ENCODE measurements at places on chromosomes 1 and 21.

DNA sequence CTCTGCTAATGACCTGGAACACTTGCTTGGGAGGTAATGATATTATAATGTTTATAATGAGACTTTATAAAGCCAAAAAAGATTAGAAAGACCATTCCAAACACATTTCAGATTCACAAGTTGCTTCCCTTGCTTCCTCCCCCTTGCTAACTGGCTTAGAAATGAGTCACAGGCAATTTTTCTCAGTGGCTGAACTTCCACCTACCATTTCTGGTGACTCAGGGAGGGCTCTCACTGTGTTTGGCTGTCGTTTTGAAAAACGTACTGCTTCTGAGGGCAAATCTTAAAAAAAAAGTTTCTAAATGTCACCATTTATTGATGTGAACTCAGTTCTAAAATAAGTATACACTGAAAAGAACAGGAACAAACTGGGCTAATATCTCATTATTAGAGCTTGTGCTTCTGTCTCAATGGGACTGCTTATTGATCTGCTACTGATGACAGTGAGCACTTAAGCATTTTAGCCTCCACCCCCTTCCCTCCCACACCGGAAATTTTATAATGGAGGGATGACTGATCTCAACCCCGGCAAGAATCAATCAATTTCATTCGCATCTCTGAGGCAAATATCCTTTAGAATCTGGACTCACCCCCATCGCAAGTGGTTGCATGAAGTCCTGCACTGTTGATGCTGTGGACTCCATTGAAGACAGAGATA is 278.3 kb downstream of the KCTD3 start:
- H3K4me1 ChIP-seq, result no peaks in the 10 kb centered on the region
- H3K27me3 ChIP-seq, result no peaks in the 10 kb centered on the region
- no peak for DNase-seq

GRCh38 chr1:164671966-164672571 is 113.1 kb downstream of the PBX1 start:
- H3K4me3 ChIP-seq, result no peak overlapping the region
- no peaks in the 10 kb centered on the region for H3K27me3 ChIP-seq
- no peak overlapping the region for H3K27ac ChIP-seq
- no peaks in the 10 kb centered on the region for H3K4me1 ChIP-seq
- no peak for DNase-seq

DNA sequence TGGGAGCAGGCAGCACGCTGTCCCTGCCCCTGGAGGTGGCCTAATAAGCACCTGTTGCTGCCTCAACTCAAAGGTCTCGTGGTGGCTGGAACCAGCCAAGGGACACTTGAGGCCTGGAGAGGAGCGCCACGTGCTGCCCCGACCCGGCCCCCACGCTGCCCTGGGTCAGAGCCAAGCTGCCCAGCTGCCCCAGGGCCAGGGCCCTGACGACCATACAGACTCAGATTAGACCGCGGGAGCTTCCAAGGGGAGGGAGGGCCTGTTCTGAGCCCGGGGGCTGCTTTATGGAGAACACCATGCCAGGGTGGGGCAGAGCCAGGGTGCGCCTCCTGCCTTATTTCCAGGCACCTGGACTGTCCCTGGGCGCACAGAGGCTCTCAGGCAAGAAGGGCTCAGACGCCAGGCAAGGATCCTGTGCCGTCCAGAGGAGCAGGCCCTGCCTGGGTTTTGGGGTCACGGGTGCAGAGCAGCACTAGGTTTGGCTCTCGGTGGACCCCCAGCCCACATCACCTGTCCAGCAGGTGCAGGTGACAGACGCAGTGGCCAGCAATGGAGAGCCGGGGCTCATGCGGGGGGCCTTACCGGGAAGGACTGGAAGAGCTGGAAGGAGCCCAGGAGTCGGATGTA is 18.6 kb downstream of the KRTAP10-1 start:
- no peaks in the 10 kb centered on the region for H3K4me1 ChIP-seq
- no peak overlapping the region for H3K4me3 ChIP-seq
- no peaks in the 10 kb centered on the region for H3K27me3 ChIP-seq

GRCh38 chr1:150150133-150151021 is 661 bp downstream of the PLEKHO1 start:
- H3K36me3 ChIP-seq, result peaks cover 23% of the 10 kb centered on the region
- peak overlapping the region; percentile 89 for H3K27ac ChIP-seq
- peak overlapping the region; percentile 83 for H3K4me3 ChIP-seq
- peaks cover 1% of the 10 kb centered on the region for H3K27me3 ChIP-seq

- no peaks in the 10 kb centered on the region for H3K36me3 ChIP-seq
- no peaks in the 10 kb centered on the region for H3K27me3 ChIP-seq
- no peak for DNase-seq
Observed at GRCh38 chr21:45439901-45440461, 35.0 kb downstream of the COL18A1 start.

DNA sequence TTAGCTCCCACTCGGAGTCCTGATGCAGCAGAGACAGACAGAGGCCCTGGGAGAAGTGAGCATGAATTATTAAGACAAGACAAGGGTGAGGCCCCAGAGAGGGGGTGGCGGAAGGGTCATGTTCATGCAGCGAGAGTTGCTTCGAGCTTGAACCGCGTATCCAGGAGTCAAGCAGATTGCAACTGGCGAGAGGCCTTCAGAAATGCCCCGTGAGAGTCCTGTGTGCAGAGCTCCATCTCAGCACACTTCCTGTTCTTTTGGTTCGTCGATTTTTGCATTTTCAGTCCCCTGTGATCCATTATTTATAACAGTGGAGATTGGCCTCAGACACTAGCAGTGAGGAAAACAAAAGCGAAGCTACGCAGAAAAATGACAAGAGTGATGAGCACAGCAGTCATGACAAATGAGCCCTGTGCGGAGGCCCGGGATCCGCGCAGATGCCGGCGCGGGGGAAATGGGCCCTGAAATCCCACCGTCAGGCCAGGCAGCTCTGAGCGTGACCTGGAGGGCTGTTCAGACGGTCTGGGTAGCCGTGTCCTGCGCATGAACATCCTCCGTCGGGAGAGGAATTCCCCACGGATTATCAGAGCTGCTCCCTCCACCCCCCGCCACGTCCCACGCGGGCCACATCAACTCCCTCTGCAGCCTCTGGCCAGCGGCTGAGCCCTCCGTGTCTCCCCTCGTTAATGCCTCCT is 15.0 kb downstream of the PDE9A start:
- no peaks in the 10 kb centered on the region for H3K36me3 ChIP-seq
- no peak overlapping the region for H3K27ac ChIP-seq
- peaks cover 2% of the 10 kb centered on the region for H3K4me1 ChIP-seq
- H3K27me3 ChIP-seq, result no peaks in the 10 kb centered on the region
- DNase-seq, result no peak

DNA sequence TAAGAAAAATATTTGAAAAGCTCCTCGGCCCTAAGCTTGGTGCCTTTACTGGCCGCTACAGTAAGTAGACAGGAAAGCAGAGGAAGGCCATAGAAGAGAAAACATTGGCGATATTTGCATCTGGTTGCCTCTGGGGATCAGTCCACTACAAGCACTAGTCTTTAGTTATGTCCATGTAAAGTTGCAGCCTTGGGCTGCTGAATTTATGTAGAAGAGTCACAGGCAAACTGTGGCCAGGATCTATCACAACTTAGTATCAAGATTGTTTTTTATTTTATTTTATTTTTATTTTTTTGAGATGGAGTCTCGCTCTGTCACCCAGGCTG is 228.7 kb upstream of the CAMK1G start:
- H3K4me1 ChIP-seq, result no peaks in the 10 kb centered on the region
- no peak overlapping the region for H3K27ac ChIP-seq
- peaks cover 1% of the 10 kb centered on the region for H3K27me3 ChIP-seq

GRCh38 chr1:87451229-87451920 is 122.7 kb downstream of the LMO4 start:
- H3K4me1 ChIP-seq, result peaks cover 7% of the 10 kb centered on the region
- no peaks in the 10 kb centered on the region for H3K36me3 ChIP-seq
- no peak for DNase-seq
- no peak overlapping the region for H3K27ac ChIP-seq
- no peak overlapping the region for H3K4me3 ChIP-seq

DNA sequence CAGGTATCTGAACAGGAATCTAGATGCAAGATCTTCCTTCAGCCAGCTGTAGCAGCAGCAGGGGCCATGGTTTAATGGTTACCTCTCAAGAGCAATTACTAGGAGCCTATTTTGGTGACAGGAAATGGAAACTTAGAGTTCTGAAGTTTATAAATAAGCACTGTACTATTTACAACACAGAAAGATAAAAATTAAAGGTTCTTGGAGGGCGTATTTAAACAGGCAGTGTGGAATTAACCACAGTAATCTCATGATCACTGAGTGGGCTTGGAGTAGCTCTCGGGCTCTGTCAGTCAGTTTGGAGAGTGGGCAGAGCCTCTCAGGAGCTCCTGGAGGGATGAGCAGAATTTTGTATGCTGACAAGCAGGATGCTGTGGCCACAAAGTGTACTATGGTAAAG is 10.2 kb upstream of the FCRL5 start:
- H3K36me3 ChIP-seq, result no peaks in the 10 kb centered on the region
- no peaks in the 10 kb centered on the region for H3K4me1 ChIP-seq
- H3K27me3 ChIP-seq, result peaks cover 12% of the 10 kb centered on the region
- H3K27ac ChIP-seq, result no peak overlapping the region

- H3K4me1 ChIP-seq, result peaks cover 90% of the 10 kb centered on the region
- peak overlapping the region; percentile 98 for H3K27ac ChIP-seq
- DNase-seq, result no peak
Observed at GRCh38 chr1:8943498-8944405, 1.9 kb upstream of the CA6 start.

GRCh38 chr1:43577655-43578542 is 47.2 kb downstream of the PTPRF start:
- DNase-seq, result no peak
- H3K4me1 ChIP-seq, result peaks cover 6% of the 10 kb centered on the region
- H3K27ac ChIP-seq, result no peak overlapping the region
- no peak overlapping the region for H3K4me3 ChIP-seq

- peak; percentile 35 for DNase-seq
- no peaks in the 10 kb centered on the region for H3K27me3 ChIP-seq
- no peak overlapping the region for H3K27ac ChIP-seq
- peaks cover 9% of the 10 kb centered on the region for H3K4me1 ChIP-seq
- H3K4me3 ChIP-seq, result no peak overlapping the region
- H3K36me3 ChIP-seq, result peaks cover 8% of the 10 kb centered on the region
Observed at GRCh38 chr1:84103197-84103992, 40.7 kb upstream of the PRKACB start.

DNA sequence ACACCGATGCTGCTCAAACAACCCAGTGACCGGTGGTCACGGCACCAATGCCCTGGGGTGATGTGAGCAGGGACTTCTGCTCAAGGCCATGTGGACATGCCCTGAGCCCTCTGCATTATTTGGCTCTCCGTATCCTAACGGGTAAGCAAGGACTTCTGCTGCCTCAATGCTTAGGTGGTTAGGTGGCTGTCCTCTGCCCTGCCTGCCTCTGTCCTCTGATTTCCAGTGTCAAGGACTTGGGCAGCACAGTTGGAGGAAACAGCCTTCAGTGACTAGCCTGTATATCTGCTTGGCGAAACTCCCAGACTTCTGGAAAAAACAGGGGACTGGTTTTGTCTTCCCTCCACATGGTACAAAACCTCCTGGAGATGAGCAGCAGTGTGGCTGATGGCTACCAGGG is 34.5 kb downstream of the DNAJC11 start:
- no peaks in the 10 kb centered on the region for H3K4me1 ChIP-seq
- H3K36me3 ChIP-seq, result peaks cover 28% of the 10 kb centered on the region
- no peak for DNase-seq
- H3K27ac ChIP-seq, result no peak overlapping the region
- no peaks in the 10 kb centered on the region for H3K27me3 ChIP-seq
- H3K4me3 ChIP-seq, result no peak overlapping the region

DNA sequence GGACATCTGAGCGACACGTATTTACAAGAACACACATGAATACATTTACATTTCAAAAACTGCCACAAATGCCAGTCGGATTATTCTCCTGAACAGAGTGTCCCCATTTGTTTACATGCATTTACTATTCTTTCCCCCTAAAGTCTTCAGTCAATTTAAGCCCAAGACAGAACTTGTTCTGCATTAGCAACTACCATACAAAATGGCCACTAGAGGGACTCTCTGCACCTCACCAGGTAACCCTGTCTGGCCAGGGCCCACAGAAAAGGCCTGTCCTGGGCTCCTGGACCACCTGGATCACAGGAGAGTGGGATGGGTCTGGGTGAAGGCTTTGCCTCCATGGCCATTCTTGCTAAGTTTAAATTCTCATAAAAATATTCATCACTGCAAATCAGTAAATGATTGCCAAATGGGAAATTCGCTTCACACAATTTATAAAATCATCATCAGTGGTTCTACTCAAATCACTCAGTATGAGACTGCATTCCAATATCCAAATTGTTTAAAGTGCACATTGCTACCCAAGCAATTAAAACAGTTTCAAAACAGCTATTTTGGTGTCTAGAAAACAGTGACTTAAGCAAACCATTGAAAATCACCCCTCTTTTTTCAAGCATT is 12.5 kb upstream of the GUCA2A start:
- peak; percentile 28 for DNase-seq
- H3K36me3 ChIP-seq, result peaks cover 5% of the 10 kb centered on the region
- no peak overlapping the region for H3K27ac ChIP-seq

- no peak overlapping the region for H3K4me3 ChIP-seq
- H3K36me3 ChIP-seq, result no peaks in the 10 kb centered on the region
- H3K27me3 ChIP-seq, result peaks cover 13% of the 10 kb centered on the region
- H3K4me1 ChIP-seq, result no peaks in the 10 kb centered on the region
- no peak overlapping the region for H3K27ac ChIP-seq
Observed at GRCh38 chr1:26401891-26402290, 8.7 kb upstream of the LIN28A start.

GRCh38 chr1:151790940-151791651 is 796 bp upstream of the TDRKH start:
- H3K27me3 ChIP-seq, result no peaks in the 10 kb centered on the region
- H3K4me1 ChIP-seq, result peaks cover 23% of the 10 kb centered on the region
- DNase-seq, result peak; percentile 29
- no peaks in the 10 kb centered on the region for H3K36me3 ChIP-seq
- peak overlapping the region; percentile 79 for H3K27ac ChIP-seq
- peak overlapping the region; percentile 91 for H3K4me3 ChIP-seq

GRCh38 chr1:39609618-39610331 is 29.7 kb downstream of the HEYL start:
- H3K36me3 ChIP-seq, result no peaks in the 10 kb centered on the region
- no peaks in the 10 kb centered on the region for H3K4me1 ChIP-seq
- no peak overlapping the region for H3K27ac ChIP-seq
- no peak overlapping the region for H3K4me3 ChIP-seq
- peak; percentile 81 for DNase-seq

DNA sequence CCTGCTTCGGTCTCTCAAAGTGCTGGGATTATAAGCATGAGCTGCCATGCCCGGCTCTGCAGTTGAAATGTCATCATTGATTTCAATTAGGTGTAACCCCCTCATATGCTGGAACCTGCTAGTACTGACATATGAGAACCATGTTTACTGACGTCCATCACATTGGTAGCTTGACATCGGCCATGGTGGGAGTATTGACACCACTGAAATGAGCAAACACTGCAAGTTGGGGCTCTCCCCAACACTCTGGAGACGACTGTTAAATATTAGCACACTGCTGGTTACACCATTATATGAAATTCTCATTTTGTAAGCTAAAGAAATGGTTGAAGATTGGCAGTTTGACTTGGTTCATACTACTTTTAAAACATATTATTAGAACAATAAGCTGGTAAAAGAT is 63.7 kb downstream of the CNST start:
- H3K36me3 ChIP-seq, result peaks cover 34% of the 10 kb centered on the region
- no peak for DNase-seq
- no peak overlapping the region for H3K4me3 ChIP-seq
- no peak overlapping the region for H3K27ac ChIP-seq
- peaks cover 21% of the 10 kb centered on the region for H3K4me1 ChIP-seq

- no peak overlapping the region for H3K4me3 ChIP-seq
- H3K27me3 ChIP-seq, result no peaks in the 10 kb centered on the region
- peaks cover 41% of the 10 kb centered on the region for H3K36me3 ChIP-seq
Observed at GRCh38 chr1:185091480-185091879, 46.1 kb downstream of the RNF2 start.

Data from activated CD8-positive, alpha-beta T cell treated with anti-CD3 and anti-CD28 coated beads for 36 hours (primary cell).